ENCODE measurements at places on chromosomes 7 and 10.

DNA sequence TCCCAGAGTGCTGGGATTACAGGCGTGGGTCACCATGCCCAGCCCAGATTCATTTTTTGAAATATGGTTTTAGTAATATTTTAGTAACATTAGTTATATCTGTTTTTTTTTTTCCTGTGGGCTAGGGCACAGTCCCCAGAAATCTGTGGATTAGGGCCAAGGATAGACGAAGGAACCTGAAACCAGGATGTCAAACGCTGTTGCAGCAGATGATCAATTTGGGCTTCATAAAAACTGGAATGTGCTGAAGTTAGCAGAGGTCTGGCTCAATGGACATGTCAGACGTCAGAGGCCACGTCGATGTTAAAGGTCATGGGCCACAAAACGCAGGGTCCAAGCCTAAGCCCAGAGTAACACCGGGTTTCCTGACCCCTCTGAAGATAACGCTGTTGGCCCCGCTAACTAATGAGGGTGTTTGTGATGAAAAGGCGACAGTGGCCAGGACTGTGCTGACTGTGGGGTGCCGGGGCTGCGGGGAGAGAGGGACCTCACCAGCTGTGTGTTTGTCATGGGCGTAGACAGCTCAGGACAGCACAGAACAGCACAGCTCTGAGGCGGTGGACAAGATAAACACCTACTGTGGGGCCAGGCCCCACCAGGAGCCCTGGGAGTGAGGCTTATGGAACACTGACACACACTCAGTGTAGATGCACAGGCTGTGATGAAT is 23.8 kb upstream of the GTPBP4 start:
- no peak for DNase-seq

GRCh38 chr10:98560565-98560964 is 113.8 kb upstream of the HPS1 start:
- DNase-seq: no peak

GRCh38 chr7:8386926-8387550 is 46.4 kb upstream of the NXPH1 start:
- no peak for DNase-seq

GRCh38 chr10:30027057-30028005 is 32.1 kb downstream of the JCAD start:
- peak; percentile 69 for DNase-seq

- no peak for DNase-seq
These were observed 5.9 kb upstream of the LGI1 start for GRCh38 chr10:93751832-93752231.

DNA sequence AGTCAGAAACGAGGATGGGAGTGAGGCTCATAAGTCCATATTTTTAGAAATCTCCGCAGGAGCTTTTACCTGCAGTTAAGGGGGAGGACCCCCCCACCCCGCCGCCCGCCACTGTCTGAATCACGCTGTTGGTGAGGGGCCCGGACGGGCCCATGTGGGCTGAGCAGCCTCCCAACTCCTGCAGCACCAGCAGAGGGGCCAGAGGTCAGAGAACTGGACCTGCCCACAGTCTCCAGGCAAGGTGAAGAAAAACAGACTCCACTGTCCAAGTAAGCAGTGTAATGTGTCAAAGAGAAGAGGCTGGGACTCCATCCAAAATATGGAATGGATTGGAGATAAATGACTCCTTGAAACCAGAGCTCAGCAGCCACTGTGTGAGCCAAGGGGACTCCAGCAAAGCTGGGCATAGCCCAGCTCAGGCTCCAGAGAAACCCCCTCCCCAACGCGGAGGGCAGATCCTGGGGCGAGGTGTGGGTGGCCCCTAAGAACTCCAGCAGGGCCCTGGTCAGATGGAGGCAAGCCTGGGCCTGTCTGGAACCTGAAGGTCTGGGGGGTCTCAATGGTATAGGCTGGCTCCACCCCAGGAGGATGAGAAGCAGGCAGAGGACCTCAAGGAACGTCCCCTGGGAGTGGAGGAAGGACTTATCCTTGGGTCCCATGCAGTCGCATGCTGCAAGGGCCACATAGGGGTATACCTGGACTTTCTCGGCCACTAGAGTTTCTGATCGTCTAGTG is 128.5 kb upstream of the TNS3 start:
- DNase-seq: no peak

- no peak for DNase-seq
These were observed 115.3 kb upstream of the MYO3A start for GRCh38 chr10:25818751-25819150.

GRCh38 chr7:29811586-29811985 is 5.3 kb downstream of the WIPF3 start:
- DNase-seq: no peak

DNA sequence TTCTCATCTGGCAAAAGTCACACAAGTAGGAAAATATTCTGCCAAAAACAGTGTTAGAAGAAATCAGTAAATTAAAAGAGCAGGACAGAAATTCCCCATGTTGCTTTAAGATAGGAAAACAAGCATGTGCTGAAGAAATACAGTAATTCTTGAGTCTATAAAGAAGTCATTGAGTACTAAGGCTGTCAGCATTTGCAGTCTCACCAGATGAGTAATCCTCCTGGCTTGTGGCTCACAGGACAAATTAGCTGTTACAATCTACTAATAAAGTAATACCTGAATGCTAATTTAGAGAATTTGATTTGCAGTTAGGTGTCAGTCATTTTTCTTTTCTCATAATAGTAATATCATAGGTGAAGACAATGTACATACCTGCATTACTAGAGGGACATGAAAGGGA is 1158.9 kb upstream of the CELF2 start:
- DNase-seq: no peak

- DNase-seq: no peak
These were observed 129.0 kb downstream of the MARCHF5 start for GRCh38 chr10:92419740-92420545.

DNA sequence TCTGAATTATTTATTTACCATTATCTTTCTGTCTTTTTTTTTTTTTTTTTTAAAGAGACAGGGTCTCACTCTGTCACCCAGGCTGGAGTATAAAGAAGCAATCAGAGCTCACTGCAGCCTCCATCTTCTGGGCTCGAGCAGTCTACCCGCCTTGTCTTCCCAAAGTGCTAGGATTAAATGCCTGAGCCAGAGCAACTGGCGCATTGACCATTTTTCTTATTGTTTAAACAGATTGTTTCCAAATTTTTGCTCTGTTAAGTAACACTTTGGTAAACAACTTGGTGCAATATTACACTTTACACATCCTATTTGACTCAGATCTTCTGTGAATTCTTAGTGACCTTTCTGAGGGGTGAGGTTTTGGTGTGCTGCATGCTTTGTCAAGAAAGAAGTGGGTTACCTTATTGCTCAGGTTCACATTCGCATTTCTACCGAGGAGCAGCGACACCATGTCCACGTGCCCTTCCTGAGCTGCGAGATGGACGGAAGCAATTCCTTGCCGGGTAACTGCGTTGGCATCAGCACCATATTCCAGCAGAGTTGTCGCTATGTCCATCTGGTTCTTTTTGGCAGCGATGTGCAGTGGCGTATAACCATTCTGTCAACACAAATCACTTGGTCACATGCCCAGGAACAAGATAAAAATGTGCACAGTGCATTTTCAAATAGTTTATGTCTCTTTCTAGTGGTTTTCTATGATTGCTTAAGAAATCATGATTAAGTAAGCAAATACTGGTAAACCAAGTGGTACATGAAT is 203.2 kb downstream of the ANK3 start:
- no peak for DNase-seq

DNA sequence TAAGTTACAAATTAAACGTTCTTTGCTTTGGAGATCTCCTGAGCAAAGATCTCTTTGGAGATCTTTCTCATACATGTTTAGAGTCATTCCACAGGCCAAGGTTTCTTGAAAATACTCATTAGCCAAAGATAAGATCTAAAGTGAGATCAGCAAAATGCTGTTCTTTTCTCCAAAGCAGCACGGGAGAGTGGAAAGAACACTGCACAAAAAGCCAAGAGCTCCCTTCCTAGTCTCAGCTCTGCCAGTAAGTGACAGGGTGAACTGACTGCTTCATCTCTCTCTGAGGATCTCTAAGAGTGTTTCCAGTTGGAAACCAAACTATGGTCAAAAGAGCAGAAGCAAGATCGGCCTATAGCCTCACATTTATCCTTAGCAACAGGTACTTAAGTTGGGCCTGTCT is 168.4 kb upstream of the ASAH2 start:
- no peak for DNase-seq

DNA sequence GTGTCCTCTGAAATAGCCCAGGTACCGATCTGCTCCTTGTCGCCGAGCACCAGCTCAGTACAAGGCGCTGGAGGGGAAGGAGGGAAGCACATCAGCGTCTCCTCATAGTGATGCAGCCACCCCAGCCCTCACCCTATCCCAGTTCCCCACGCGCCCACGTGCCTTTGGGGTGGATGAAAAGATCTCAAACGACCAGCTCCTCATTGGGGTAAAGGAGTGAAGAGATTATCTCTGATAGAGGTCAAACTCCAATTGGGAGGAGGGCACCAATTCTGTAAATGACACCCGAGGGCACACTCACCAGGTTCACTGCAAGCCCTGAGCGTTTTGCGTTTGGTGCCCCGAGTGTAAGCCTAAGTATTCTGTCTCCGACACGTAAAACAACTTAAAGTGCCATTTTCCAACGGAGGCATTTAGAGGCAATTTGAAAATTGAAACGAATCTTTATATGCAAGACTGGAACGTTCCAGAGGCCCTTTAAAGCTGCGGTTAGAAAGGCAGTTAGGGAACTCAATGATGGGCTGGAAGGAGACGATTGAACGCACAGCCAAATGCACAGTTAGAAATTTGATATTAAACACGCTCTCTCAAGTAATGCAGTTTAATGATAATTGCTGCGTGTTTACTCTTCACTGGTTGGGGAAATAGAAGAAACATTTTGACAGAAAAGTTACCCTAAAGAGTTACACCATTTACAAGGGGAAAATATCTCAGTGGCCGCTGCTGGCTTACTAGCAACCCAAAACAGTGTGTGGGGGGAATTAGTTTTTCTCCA is 8.9 kb upstream of the EMX2 start:
- no peak for DNase-seq

DNA sequence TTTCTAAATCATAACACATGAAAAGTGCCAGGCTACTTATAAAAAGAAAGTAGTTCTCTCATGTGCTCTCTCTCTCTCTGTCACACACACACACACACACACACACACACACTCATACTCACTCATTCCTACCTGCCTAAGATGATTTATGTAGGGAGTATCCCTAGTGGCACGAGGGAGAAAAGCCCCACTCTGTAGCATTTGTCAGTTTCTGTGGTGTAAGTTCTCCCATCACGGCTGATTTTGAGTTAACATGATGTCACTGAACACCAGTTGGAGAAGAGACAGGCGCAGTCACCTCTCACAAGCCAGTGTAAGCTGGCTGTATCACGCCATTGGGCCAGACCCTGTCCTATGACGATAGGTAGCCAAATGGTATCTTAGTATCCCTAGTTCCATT is 395.4 kb downstream of the SFMBT2 start:
- DNase-seq: no peak

GRCh38 chr7:105876964-105877601 is 684 bp upstream of the ATXN7L1 start:
- DNase-seq: no peak

GRCh38 chr10:129929343-129930292 is 34.5 kb downstream of the EBF3 start:
- no peak for DNase-seq

GRCh38 chr7:47266799-47267198 is 315.1 kb downstream of the TNS3 start:
- no peak for DNase-seq

DNA sequence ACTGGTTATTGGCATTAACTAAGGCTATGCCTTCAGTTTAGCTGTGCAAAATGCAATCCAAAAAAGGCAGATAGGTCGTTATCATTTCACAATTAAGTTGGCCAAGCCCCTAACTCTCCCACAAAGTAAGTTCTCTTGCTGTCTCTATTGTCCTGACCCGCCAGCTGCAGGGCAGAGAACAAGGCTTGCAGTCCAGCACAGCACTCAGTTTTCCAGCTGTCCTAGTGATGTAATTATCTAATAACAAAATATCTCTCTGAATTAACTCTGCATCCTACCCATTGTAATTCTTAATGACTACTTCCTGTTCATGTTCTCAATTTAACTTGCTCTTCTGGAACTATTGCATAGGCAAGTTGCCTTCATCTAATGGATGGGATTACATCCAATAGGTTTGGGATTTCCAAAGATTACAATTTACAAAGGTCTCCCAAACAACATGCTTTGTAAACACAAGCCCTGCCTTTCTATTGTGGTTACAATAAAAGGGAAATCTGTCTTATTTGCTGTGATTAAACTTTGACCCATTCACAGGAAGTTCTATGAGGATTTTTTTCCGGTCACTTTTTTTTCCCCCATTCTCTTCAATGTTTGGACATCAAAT is 55.2 kb downstream of the CDK6 start:
- no peak for DNase-seq

GRCh38 chr7:42886129-42886528 is 25.7 kb downstream of the C7orf25 start:
- no peak for DNase-seq

- no peak for DNase-seq
These were observed 743 bp upstream of the NRF1 start for GRCh38 chr7:129610709-129611245.

DNA sequence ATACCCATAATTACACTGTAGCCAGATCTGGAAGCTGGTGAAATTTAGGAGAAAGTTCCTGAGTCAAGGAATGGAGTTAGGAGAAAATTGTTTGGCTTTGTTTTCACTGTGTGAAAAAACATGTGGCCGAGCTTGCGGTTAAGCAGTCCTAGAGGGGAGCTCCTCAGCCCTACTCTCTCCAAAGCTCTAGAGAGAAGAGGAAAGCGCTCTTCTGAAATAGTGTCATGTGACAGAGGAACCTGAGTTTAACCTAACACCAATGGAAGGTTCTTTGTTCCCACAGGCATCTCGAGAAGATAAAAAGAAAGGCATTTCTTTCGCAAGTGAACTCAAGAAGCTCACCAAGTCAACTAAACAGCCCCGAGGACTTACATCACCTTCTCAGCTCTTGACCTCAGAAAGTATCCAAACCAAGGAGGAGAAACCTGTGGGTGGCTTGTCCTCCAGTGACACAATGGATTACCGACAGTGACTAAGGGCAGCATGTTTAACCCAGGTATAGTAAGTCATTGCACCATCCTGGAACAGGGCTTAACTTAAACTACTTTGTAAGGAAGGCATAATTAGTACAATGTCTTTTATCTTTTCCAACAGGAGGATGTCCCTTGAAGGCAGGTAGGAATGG is 38.0 kb downstream of the NOC3L start:
- DNase-seq: no peak

- DNase-seq: no peak
These were observed 590.2 kb downstream of the MAGI2 start for GRCh38 chr7:78863281-78863680.

- no peak for DNase-seq
These were observed 205.2 kb upstream of the SVIL start for GRCh38 chr10:29839826-29840515.

DNA sequence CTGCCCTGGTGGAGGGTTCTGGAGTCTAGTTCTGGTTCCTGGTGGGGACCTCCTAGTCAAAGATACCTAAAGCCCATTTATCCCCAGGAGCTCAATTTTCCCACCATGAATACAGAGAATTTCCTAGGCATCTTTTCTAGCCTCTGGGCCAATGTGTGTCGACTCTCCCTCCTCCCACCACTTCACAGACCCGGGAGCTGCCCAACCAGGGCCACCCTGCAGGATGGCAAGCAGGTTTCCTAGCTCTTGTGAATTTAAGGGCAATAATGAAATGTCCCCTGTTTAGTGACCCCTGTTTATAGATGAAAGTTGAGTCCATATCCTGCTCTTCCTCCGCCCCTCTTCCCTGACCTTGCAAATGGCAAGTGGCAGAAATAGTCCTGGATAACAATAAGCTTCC is 9.4 kb downstream of the DLX5 start:
- no peak for DNase-seq
